Inflammatory macrophage treated with lipopolysaccharide for 1 hour (primary cell): ENCODE measurements at places on chromosomes 3 and 15.
A peak's percentile ranks its signal among the peaks of the same experiment; 100 is the strongest.

DNA sequence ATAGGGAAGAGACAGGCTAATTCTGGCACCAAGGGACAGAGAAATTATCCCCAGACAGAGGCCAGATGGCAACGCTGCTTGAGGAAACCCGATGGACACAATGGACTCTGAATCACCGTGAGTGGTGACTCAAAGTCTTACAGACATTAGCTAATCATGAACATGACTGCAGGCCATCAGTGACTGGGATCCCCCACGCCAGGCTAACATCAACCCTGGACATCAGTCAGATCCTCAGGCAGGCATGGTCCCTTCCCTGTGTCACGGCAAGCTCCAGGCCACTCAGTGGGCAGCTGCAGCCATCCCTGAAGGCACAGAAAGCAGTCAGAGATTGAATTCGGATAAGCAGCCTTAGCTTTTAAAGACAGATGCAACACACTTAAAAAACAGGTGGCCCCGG is 23.8 kb upstream of the OXTR start:
- DNase-seq = no peak

- DNase-seq = peak; percentile 62
Observed at GRCh38 chr3:71515636-71516365, 67.7 kb downstream of the FOXP1 start.

- DNase-seq = peak; percentile 44
Observed at GRCh38 chr15:57565311-57565710, 26.4 kb upstream of the MYZAP start.

DNA sequence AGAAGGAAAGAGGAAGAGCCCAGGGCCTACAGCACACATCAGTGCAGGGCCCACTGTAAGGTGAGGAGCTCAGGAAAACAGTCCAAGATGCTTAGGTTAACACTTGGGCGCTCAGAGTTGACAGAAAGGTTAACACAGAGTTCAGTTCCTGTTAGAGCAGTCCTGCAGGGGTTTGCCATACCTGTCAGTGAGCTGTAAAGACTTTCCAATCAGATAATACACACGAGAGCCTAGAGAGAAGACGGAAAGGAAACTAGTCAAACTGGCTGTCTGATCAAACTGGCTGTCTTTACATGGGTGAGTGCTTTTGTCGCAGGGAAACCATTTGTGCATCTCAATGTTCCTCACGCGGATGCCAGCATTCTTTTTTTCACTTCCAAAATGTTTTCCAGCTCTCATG is 61.4 kb upstream of the ARHGEF26 start:
- no peak for DNase-seq

- DNase-seq = peak; percentile 99
Observed at GRCh38 chr15:78065284-78065872, 12.1 kb downstream of the TBC1D2B start.

DNA sequence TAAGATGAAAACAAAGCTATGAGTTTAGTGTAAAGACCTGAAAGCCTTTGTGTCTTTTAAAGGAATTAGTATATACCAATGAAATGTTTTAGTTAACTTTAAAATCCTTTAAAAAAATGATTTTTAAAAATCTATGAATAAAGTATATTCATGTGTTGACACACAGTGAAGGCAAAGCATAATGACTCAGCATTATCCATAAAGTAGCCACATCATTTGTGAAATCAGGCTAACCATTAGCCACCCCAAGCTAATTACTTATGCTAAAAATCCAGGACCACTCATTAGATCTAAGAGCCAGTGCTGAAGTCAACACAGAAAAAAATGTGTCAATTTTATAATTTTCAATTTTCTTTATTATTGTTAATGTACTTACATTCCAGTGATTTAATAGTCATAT is 310.2 kb downstream of the TBC1D5 start:
- no peak for DNase-seq

DNA sequence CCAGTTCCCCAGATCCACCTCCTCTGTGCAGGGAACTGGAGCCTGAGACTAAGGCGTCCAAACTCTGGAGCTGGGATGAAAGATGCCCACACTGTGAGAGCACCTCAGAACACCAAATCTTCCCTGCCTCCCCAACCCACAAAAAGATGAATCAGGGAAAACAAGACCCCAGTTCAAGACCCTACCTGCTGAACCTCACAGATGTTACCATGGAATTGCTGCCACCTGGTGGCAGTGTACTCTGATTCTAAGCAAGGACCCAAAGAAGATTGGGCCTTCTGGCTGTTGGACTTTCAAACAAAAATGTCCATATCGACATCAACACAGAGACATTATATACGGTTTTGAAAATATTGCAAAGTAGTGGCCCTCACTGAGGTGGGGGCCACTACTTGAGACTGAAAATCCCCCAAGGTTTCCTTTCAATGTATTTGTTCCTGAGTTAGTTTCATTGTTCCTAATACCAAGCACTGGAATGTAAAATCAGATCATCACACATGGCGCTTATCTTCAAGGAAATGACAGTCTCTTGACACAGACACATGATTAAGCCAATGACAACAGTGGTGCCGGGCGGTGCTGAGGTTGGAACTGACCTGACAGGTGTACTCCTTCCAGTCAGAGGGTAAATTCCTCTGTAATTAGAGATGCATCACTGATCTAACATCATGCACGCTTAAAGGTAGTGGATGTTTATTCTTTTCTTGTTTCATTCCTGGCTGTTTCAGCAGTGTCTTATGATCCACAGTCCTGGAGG is 67.6 kb downstream of the SLC6A11 start:
- DNase-seq = peak; percentile 50

- no peak for DNase-seq
Observed at GRCh38 chr3:156332304-156332703, 211.9 kb downstream of the KCNAB1 start.

- no peak for DNase-seq
Observed at GRCh38 chr15:95556866-95557225, 773.7 kb upstream of the NR2F2 start.

DNA sequence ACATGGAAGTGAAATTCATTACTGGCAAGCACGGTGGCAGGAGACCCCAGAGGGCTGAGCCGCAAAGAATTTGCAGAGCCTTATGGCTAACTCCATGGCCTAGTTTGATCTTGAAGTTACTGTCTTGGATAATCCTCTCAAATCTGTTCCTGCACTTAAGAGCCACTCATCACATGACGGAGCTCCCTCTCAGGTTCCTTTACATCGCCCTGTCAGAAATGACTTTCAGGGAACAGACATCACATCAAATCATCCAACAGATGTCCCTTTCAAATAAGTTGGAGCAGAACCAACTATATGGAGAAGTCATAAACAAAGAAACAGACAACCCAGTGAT is 328.8 kb upstream of the THBS1 start:
- DNase-seq = no peak

DNA sequence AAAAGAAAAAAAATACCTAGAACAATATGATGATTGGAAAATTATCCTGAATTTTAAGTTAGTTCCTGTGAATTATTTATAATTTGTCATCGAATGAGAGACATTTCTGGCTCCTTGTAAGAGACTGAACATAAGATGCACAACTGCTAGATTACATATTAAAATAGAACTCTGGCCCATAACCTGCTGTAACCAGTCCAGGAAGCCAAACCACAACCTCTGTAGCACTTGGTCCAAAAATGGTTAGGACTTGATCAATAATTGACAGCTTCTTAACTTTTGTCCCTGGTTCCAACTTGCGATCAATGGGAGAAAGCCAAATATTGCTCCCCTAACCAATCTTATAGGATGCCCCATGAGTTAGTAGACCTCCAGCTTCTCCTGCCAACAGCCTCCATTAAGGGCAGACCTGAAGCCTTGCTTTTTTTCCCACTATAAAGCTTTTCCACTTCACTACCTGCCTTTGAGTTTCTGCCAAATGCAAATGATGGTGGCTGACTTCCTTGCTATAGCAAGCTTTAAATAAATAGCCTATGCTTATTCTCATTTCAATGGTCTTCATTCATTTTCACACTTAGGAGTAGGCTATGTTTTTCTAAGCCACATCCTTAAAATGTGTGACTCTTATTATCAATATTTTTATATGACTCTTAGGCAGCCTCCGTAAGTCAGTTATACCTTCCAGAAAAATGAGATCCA is 224.0 kb upstream of the ARHGEF26 start:
- DNase-seq = no peak

DNA sequence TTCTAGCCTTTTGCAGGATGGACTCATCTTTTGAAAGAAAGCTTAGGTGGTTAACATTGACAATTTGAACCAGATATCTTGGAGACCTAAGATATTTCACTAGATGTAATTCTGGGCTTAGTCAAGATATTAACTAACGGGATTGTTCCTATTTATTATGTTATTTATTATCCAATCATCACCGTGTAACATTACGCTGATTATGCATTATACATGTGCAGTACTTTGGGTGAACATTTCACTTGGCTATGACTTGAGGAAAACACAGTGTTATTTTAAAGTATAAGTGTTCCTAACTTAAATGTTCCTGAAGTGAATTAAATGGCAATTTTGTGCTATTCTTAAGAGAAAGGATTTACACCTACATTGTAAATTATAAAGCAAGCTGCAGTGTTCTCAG is 574.5 kb upstream of the KCNMB2 start:
- no peak for DNase-seq

DNA sequence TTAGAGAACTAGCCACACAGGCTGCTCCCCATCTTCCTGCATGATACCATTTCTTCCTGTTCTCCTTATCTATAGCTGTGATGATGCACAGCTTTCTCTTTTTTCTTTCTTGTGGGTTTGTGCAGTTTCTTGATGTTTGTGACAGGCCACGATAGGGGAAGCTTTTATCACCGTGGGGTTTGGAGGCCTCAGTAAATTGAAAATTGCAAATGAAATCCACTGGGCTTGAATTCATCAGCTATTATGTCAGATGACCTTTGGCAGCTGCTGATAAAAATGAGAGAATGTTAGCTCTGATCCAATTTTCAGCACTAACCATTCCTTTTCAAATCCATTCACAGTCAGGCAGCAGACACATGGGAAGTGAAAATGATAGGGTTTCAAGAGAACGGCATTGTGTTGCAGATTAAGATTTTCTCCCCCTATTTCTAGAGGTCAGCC is 176.9 kb upstream of the SOX2 start:
- DNase-seq = no peak

GRCh38 chr3:46871222-46871621 is 6.3 kb upstream of the PTH1R start:
- no peak for DNase-seq

GRCh38 chr15:71042356-71042922 is 72.8 kb upstream of the THSD4 start:
- no peak for DNase-seq

- no peak for DNase-seq
Observed at GRCh38 chr3:143090486-143090885, 29.1 kb upstream of the CHST2 start.

DNA sequence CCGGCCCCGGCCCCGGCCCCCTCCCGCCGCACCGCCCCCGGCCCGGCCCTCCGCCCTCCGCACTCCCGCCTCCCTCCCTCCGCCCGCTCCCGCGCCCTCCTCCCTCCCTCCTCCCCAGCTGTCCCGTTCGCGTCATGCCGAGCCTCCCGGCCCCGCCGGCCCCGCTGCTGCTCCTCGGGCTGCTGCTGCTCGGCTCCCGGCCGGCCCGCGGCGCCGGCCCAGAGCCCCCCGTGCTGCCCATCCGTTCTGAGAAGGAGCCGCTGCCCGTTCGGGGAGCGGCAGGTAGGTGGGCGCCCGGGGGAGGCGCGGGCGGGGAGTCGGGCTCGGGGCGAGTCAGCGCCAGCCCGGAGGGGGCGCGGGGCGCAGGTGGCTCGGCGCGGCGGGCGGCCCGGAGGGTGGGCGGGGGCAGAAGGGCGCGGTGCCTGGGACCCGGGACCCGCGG is 352 bp downstream of the CHRD start:
- no peak for DNase-seq

GRCh38 chr3:162641317-162641716 is 1144.7 kb downstream of the OTOL1 start:
- no peak for DNase-seq

DNA sequence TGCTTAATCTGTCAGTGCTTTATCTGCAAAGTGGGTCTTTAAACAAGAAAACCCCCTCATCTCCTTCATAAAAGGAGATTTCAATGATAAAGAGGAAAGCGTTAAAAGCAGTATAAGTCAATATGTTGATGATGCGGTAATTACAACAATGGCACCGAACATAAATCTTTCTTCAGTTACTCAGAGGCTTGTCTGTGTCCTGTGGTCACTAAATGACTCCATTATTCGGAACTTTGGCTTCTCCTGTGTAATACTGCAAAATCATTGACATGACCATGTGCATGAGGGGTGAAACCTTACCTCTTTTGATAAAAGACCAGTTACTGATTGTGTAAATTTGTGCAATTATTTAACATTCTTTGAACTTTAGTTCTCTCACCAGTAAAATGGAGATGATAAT is 4.8 kb upstream of the USP3 start:
- no peak for DNase-seq

GRCh38 chr3:79385211-79385610 is 382.6 kb downstream of the ROBO1 start:
- DNase-seq = no peak

- no peak for DNase-seq
Observed at GRCh38 chr3:184134746-184135148, 411 bp upstream of the EIF2B5 start.

GRCh38 chr3:9314796-9315195 is 48.1 kb upstream of the THUMPD3 start:
- no peak for DNase-seq

- no peak for DNase-seq
Observed at GRCh38 chr3:188624828-188625227, 470.9 kb downstream of the LPP start.

DNA sequence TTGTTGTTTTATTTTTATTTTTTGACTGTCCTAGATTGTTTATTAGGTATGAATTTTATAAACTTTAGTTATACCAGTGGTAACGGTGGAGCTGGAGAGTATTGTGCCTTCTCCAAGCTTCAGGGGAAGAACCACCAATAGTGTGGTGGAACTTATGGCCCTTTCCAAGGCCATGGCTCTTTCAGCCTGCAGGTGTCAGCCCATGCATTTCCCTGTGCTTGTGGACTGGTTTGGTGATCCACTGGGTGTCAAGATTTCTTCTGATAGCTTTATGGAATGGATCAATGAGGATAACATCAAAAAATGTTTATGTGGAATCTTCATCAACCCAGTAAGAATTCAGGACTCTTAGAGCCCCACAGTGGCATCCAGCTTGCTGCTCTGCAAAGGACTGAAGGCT is 19.2 kb upstream of the SCAMP5 start:
- no peak for DNase-seq

GRCh38 chr3:48507256-48508061 is 3.5 kb upstream of the SHISA5 start:
- DNase-seq = no peak

- no peak for DNase-seq
Observed at GRCh38 chr15:94951538-94951937, 720.2 kb downstream of the MCTP2 start.

- DNase-seq = no peak
Observed at GRCh38 chr3:66153481-66154443, 67.0 kb upstream of the SLC25A26 start.
